ENCODE measurements at places on chromosomes 11 and 22. TPM values are rescaled to one million over a fixed set of nuclear protein-coding genes. Genes with fewer than 3 reads are reported as not detected.

- no peak for DNase-seq
- no peaks in the 10 kb centered on the region for H3K4me1 ChIP-seq
- H3K27me3 ChIP-seq: peaks cover 87% of the 10 kb centered on the region
- no peaks in the 10 kb centered on the region for H3K36me3 ChIP-seq
- H3K4me3 ChIP-seq: no peak overlapping the region
- H3K27ac ChIP-seq: no peak overlapping the region
Measured at GRCh38 chr11:30583476-30584280, 2.5 kb downstream of the MPPED2 start.

The TESMIN gene
- 6.8 TPM for total RNA-seq

GRCh38 chr11:45414088-45414487 lies 127.9 kb upstream of the SYT13 start:
- H3K4me1 ChIP-seq: no peaks in the 10 kb centered on the region
- DNase-seq: no peak
- H3K27ac ChIP-seq: no peak overlapping the region
- H3K36me3 ChIP-seq: no peaks in the 10 kb centered on the region

GRCh38 chr11:57315491-57315890 lies 9.3 kb downstream of the TNKS1BP1 start:
- H3K27me3 ChIP-seq: no peaks in the 10 kb centered on the region
- H3K27ac ChIP-seq: no peak overlapping the region
- no peak overlapping the region for H3K4me3 ChIP-seq
- DNase-seq: no peak
- peaks cover 21% of the 10 kb centered on the region for H3K4me1 ChIP-seq
- H3K36me3 ChIP-seq: peaks cover 26% of the 10 kb centered on the region

The SPDYC gene
- total RNA-seq: not detected

DNA sequence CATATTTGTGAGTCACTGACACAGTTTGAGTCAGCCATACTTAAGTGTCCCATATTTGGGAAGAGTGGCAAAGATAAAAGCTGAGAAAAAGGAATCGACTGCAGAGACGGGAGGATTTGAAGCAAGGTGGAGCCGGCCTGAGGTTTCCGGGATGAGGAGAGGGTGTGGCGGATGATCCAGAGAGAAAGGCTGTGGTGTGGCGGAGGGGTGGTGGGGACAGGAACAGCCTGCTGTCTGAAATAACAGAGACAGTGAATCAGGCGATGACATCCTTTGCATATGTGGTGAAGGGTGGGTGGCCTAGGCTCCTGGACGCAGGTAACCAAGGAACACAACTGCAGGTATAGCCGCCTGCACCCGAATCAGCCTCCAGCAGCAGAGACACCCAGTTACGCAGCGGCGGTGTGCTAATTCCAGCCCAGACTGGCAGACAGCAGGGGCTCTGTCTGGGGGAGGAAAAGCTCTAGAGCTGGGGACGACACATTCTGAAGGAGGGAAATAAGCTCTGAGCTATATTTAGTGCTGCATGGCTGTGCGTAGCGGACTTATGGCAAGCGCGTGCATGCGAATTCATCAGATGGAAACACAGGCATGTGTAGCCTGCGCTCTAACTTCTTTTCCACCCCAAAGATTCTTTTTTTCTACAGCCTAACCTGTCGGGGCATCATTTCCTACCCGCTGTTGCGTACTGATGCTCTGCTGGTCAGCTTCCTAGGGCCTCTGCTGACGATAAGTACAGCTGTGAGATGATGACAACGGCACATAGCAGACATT lies 62.7 kb upstream of the BARX2 start:
- DNase-seq: no peak
- no peak overlapping the region for H3K4me3 ChIP-seq
- no peaks in the 10 kb centered on the region for H3K4me1 ChIP-seq

- H3K36me3 ChIP-seq: peaks cover 59% of the 10 kb centered on the region
- H3K27me3 ChIP-seq: no peaks in the 10 kb centered on the region
- H3K4me1 ChIP-seq: peaks cover 66% of the 10 kb centered on the region
- peak; percentile 37 for DNase-seq
- peak overlapping the region; percentile 88 for H3K4me3 ChIP-seq
Measured at GRCh38 chr11:33733980-33734379, 2.2 kb downstream of the CD59 start.

DNA sequence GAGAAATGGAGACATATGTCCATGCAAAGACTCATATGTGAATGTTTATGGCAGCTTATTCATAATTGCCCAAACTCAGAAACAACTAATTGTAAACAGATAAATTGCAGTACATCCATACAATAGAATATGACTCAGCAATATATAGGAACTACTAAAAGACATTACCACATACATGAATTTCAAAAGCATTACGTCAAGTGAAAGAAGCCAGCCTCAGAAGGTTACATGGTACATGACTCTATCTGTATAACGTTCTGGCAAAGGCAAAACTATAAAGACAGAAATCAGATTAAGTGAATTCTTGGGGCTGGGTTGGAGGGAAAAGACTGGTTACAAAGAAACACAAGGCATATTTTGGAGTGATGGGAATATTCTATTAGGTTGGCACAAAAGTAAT lies 7.2 kb downstream of the KCTD21 start:
- H3K4me1 ChIP-seq: peaks cover 21% of the 10 kb centered on the region
- H3K27ac ChIP-seq: peak overlapping the region; percentile 33
- no peak overlapping the region for H3K4me3 ChIP-seq
- peak; percentile 65 for DNase-seq

- H3K27me3 ChIP-seq: peaks cover 72% of the 10 kb centered on the region
- H3K36me3 ChIP-seq: no peaks in the 10 kb centered on the region
- no peaks in the 10 kb centered on the region for H3K4me1 ChIP-seq
- no peak for DNase-seq
- no peak overlapping the region for H3K4me3 ChIP-seq
- H3K27ac ChIP-seq: no peak overlapping the region
Measured at GRCh38 chr11:45362636-45363035, 76.5 kb upstream of the SYT13 start.

The CTSF gene
- total RNA-seq: 8.6 TPM

The INTS4 gene
- 25.2 TPM for total RNA-seq

GRCh38 chr11:123413636-123414035 lies 16.4 kb upstream of the GRAMD1B start:
- peak; percentile 36 for DNase-seq
- H3K27me3 ChIP-seq: peaks cover 45% of the 10 kb centered on the region
- no peaks in the 10 kb centered on the region for H3K36me3 ChIP-seq
- no peaks in the 10 kb centered on the region for H3K4me1 ChIP-seq

- peaks cover 16% of the 10 kb centered on the region for H3K4me1 ChIP-seq
- no peak for DNase-seq
- H3K27ac ChIP-seq: no peak overlapping the region
- H3K36me3 ChIP-seq: no peaks in the 10 kb centered on the region
Measured at GRCh38 chr11:116911976-116912734, 74.7 kb upstream of the APOA1 start.

The KDM4E gene
- total RNA-seq: not detected

The SHANK2 gene
- 0.52 TPM for total RNA-seq

All from MCF 10A (cell line).